ENCODE measurements at places on chromosomes 5 and 9.
A peak's percentile ranks its signal among the peaks of the same experiment; 100 is the strongest.

- DNase-seq: no peak
Measured at GRCh38 chr9:69456201-69456600, 131.2 kb downstream of the ENTREP1 start.

GRCh38 chr5:174413567-174414314, 310.6 kb upstream of the MSX2 start:
- no peak for DNase-seq

GRCh38 chr9:122389799-122390481, 19.1 kb downstream of the PTGS1 start:
- peak; percentile 94 for DNase-seq

DNA sequence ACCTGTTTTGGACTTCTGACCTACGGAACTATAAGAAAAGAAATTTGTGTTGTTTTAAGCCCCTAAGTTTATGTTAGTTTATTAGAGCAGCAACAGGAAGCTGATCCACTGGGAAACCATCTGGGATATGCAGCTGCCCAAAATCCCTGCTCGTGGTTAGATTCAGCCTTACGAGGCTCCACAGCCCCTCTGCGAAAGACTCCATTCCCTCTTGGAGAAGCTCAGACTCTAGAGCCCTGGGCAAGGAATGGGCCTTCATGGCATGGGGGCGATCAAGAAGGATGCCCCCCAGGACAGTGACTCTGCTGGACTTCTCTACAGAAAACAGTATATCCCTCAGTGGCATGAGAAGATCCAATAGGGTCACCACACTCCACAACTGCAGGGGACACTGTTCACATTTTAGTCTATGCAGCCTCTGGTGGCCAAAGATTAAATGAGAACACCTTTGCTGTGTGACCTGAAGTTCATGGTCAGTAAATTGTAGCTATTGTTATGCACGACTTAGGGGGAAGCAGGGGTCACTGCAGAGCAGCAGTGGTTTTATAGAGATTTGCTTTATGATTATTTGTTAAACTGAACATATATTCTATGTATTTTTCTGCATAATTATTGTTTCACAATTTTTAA, 21.1 kb downstream of the IRF1 start:
- no peak for DNase-seq

- DNase-seq: no peak
Measured at GRCh38 chr5:31113101-31113500, 80.4 kb upstream of the CDH6 start.

- no peak for DNase-seq
Measured at GRCh38 chr5:168046163-168046562, 245.3 kb upstream of the WWC1 start.

- DNase-seq: no peak
Measured at GRCh38 chr5:99272576-99272975, 343.8 kb upstream of the CHD1 start.

GRCh38 chr5:88355490-88356050, 86.9 kb upstream of the TMEM161B start:
- DNase-seq: no peak

DNA sequence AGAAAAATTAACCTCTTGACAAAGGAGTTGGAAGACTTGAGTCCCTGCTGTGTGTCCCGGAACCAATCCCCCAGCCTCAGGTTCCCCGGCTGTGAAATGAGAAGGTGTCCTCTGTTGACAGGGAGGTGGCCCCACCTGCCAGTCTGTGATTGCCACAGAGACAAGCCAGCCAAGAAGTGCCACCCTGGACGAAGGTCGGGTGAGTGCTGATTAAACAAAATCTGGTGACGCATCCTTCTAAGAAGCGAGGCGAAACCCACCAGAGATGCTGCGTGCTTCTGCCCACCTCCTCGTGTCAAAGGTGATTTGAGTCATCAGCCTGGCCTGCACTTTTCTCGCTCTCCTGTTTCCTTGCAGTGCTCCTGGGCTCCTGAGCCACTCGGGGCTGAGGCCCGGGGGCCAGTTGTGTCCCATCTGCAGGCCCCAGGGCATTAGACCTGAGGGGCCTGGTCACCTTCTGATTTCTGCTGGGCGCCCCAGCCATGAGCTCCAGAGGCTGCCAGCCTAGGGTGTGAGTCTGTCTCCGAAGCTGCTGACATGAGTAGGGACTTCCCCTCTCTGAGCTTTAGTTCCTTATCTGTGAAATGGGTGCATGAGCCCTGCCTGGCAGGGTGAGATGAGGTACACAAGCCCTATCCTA, 28.7 kb downstream of the NEK6 start:
- DNase-seq: peak; percentile 65

DNA sequence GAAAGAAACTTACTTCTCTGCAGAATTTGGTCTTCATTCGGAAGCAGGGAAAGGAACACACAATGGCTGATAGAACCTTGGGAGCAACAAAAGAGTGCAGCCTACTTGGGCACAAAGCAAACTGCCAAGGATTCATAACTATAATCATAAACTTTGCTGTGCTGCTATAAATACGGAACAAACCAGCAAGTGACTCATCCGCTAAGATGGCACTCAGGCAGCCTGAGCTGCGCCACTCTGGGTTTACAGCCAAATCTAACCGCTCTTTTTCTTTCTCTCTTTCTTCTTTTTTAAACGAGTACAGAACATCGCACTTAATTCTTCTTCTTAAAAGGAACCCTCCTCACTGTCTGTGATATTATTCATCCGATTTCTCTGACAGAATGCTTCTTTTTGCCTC, 81.1 kb downstream of the PTPN3 start:
- DNase-seq: no peak

GRCh38 chr9:16532681-16533450, 337.6 kb downstream of the BNC2 start:
- no peak for DNase-seq

All from inflammatory macrophage treated with lipopolysaccharide for 4 hours (primary cell).